Endothelial cell of coronary artery (primary cell): ENCODE measurements at places on chromosomes 5 and 9. TPM values are rescaled to one million over a fixed set of nuclear protein-coding genes. Genes with fewer than 3 reads are reported as not detected.

RNF14 gene
- total RNA-seq, result 41.4 and 44.9 TPM in 2 replicates

ZNF462 gene
- 5.2 and 12.4 TPM in 2 replicates for total RNA-seq

PLCXD3 gene
- under 0.01 TPM in 1 of 2 replicates, not detected in the other for total RNA-seq

DNAI1 gene
- 0.45 TPM in 1 of 2 replicates, not detected in the other for total RNA-seq

TOR4A gene
- total RNA-seq, result 27.3 and 27.6 TPM in 2 replicates

PCDHAC1 gene
- 0.18 and 0.19 TPM in 2 replicates for total RNA-seq

FAM53C gene
- 37.2 and 37.8 TPM in 2 replicates for total RNA-seq
